ENCODE measurements at places on chromosomes 4 and X.
A peak's percentile ranks its signal among the peaks of the same experiment; 100 is the strongest.

- no peak for DNase-seq
These were observed 63.5 kb downstream of the PJA1 start for GRCh38 chrX:69101683-69102251.

GRCh38 chr4:128379860-128380259 is 92.2 kb upstream of the PGRMC2 start:
- DNase-seq = no peak

- DNase-seq = no peak
These were observed 231.3 kb upstream of the GPRIN3 start for GRCh38 chr4:89538886-89539285.

DNA sequence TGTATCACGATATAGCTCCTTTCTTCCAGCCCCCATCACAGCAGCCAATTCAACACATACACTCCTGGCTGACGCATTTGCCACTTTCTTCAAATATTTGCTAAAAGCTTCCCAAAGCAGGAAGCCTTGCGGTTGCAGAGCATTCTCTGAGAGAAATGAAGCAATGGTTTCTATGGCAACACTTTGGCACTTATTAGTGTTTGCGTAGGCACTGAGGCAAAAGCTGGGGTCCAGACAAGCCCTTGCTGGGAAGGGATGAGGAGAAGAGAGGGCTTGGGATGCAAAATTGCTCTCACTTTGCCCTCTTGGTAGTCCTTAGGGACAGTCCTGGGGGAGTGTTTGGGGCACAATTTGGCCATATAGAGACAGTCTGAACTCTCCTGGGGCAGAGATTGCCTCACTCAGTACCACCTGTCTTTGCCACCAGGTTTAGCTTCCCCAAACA is 55.0 kb upstream of the PAK3 start:
- no peak for DNase-seq

DNA sequence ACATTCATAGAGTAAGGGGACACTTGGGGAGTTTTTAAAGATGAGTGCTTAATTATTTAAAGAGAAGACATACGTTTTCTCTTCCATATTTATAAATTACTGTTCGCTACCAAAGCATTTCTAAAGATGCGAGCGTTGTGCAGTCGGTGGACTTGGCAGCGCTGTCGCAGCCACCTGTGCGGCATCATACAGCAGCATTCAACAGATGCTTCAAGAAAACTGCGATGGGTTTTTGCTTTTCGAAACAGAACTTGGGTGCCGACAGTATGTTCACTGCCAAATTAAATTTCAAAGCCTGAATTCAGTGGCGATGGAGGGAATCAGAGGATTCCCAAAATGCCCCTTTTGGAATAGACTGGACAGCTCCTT is 1.6 kb upstream of the HTR2C start:
- no peak for DNase-seq

- no peak for DNase-seq
These were observed 57.0 kb downstream of the LCORL start for GRCh38 chr4:17964576-17964975.

DNA sequence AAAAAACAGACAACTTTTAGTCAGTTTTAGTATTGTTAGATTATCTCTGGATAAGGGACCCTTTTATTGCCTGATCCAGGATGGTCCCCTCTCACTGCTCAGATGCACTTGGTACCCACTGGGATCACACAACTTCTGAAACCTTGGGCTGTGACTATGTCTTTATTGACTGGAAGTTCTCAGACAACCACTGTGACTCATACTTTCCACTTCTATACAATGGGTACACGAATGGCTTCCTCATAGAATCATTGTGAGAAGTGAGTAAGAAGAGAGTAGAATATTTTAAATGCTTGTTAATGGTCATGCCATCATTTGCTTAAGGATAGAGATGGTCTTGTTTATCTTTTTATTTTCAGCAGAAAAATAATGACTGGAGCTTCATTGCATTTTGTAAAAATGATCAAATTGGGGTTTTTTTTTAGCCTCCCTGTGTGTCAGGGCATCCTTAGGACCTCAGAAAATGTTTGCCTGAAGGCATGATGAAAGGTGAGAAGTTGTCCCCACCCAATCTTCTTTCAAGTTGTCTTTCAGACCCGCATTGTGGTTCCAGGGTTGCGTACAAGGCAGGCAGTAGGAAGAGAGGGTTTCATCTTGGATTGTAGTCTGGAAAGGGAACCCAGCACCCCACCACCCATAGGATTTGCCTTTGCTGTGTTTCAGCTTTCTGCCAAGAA is 115.1 kb downstream of the CPEB2 start:
- no peak for DNase-seq

GRCh38 chr4:37793562-37793961 is 32.9 kb upstream of the PGM2 start:
- DNase-seq = no peak

- DNase-seq = no peak
These were observed 45.6 kb downstream of the PGRMC2 start for GRCh38 chr4:128241981-128242380.

DNA sequence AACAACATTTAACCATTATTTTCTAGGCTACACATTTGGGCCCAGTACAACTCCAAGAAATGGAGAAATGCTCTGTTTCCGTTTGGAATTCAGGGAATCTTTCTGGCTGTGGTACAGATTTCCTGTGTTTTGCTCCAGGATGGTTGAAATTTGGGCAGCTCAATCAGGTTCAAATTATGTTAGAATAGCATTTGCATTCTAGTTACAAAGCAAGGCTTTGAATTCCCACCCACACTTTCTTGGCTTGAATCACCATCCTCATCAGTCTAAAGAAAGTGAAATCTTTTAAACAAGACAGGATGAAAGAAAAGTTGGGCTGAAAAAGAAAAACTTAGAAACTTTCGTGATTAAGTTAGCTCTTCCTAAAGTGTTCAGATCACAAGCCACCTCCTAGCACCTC is 98.1 kb upstream of the VCX3B start:
- no peak for DNase-seq

DNA sequence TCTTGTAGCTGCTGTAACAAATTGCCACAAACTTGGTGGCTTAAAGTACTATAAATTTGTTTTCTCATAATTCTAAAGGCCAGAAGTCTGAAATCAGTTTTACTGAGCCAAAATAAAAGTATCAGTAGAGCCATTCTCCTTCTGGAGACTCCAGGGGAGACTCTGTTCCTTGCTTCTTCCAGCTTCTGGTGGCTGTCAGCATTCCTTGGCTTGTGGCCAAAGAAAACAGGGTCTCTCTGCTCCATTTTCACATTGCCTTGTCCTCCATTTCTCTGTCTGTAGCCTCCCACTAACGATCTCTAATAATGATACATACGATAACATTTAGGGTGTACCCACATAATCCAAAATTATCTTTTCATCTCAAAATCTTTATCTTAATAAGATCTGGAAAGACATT is 200.4 kb downstream of the MAB21L2 start:
- DNase-seq = no peak

DNA sequence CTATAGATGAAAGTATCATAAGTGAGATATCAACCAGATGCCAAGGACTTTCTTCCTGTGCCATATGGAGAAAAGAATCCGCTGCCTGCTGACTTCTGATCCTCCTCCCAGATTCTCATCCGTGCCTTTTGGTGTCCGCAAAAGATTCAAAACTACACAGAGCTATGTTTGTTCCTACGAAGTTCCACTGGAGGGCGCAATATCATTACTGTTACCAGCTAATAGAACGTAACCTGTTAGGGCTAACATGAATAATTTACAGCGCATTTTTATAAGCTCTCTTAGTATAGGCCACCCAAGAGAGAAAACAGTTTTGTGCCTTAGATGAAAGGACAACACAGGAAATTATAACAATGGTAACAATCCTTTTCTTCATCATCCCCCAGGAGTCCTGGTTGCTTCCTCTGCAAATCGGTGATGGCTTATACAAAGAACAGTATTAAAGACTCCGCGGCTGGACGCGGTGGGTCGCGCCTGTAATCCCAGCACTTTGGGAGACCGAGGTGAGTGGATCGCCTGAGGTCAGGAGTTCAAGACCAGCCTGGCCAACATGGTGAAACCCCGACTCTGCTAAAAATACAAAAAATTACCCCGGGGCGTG is 22.8 kb upstream of the CENPVL3 start:
- no peak for DNase-seq

DNA sequence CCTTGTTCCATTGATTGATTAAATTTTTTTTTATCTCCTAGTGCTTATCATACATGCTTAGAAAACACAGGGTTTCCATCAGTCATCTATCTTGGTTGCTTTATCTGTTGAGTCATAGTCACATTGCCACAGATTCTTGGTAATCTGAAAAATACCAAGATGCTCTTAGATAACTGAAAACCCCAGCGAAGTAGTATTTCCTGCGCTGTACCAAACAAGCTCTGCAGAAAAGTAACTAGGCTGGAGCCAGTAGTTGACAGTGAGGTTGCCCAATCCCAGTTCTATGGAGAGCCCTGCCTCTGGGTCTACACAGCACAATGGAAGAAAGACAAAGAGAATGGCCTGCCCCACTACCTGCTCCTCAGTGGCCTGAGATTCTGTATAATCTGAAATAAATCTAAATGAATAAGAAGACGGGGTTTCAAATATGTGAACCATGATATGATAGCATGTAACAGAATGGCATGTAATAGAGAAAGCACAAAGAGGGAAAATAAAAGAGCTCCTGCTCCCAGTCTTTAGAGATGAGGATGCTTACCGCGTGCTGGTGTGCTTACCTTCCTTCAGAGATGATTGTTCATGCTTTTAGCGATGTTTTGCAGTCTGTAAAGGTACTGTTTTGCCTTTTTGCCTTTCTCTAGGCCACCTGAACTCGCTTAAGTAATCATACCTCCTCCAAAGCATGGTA is 55.3 kb upstream of the RAPGEF2 start:
- DNase-seq = no peak

- DNase-seq = no peak
These were observed 318.4 kb downstream of the DHX15 start for GRCh38 chr4:24265989-24266388.

DNA sequence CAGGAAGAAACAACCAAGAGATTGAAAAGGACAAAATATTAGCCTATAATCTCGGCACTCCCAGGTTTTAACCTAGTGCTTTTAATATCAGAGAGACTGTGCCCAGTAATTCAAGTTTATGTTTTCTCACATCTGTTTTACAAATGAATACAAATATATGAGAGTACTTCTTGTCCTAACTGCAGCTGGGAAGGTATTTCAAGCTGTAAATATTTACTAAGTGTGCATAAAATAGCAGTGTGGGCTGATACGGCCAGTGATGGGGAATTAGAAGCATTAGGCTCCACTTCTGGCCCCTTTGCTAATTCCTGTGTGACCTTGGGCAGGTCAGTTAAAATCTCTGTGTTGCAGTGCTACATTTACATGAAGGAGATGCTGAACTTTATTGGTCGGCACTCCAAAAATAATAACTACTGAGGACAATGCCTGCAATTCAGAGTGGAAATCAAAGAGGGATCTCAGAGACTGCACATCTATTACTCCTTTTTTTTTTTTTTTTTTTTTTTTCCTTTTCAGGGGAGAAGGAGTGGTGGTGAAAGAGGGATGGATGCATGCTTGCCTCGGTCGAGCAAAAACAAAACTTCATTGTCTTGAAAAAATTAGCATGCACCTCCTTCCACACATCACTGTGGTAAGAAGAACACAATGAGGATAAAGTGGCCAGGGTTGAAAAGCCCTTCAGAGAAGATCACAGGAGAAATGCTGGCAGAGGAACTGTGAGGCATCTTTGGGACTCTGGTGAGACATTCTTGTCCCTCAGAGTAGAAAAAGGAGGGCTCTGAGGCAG is 44.6 kb upstream of the LNX1 start:
- DNase-seq = no peak

GRCh38 chrX:103779141-103779789 is 2.6 kb downstream of the PLP1 start:
- peak; percentile 21 for DNase-seq

DNA sequence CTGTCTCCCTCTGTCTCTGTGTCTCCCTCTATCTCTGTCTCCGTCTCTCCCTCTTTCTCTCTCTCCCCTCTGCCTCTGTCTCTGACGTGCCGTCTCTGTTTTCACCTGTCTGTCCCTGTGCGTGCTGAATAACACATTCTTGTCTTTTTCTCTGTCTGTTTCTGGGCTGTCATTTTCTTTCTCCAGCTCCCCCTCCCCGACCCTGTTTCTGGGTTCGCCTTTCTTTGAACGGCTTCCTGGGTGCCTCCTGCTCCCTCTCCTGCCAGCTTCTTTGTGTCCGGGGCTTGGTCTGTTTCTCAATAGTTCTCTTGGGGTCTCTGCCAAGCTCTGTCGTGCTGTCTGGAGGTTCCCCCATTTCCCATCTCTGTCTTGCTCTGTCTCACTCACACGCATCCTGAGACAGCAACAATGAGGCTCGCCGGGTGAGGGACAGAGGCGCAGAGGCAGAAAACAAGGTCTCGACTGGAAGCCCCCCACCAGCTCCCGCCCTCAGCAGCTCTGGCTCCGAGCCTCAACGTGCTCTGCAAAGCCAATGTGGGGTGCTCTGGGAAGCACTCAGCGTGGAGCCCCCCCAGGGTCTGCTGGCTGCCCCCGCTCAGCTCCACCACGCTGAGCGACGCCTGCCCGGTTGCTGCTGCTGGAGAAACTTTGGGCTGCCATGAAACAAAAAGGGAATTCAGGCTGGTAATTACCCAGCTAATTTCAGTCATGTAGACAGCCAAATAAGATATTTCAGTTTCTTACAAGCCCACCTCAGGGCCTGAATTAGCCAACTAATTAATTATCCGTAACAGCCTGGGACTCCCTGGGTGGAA is 3.4 kb downstream of the CPLX1 start:
- no peak for DNase-seq

DNA sequence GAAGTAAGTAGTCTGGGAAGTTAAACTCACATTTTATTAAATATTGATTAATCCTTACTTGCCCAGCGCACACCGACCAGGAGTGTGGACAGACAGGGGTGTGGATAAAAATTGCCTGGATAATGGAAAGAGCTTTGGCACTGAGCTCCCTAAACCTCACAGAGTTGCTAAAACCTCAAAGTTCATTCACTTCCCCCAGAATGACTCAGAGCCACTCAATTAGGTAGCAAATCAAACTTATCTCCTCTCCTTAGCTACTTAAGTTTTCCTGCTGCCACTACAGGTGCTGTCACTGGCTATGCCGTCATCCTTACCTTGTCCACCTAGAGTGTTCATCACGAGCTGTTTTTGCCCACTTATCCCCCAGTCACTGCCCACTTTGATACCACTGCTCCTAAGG is 27.0 kb upstream of the MID1IP1 start:
- no peak for DNase-seq

DNA sequence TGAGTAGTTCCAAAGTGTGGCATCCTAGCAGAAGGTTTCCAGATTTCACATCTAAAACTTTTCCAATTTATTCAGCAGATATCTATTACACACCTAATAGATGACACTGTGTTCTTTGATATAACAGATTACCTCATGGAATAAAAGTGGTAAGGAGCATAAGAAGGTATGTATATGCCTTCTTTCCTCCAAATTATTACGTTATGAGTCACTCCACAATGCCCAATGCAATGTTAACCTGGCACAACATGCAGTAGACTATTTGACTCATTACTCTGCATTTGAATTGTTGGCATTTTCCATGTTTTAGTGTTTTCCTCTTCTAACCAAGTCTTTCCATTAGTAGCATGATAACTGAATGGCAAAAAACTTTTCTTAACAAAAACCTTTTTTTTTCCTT is 383.6 kb downstream of the ADGRL3 start:
- DNase-seq = no peak

GRCh38 chr4:17204908-17205307 is 306.5 kb upstream of the LDB2 start:
- no peak for DNase-seq

- no peak for DNase-seq
These were observed 32.8 kb downstream of the FAM149A start for GRCh38 chr4:186137196-186137794.

- no peak for DNase-seq
These were observed 101.6 kb upstream of the MAP9 start for GRCh38 chr4:155478336-155478835.

Measured in substantia nigra (tissue), 51 donors.